ENCODE measurements at places on chromosomes 2 and 18.

- no peak for DNase-seq
These were observed 10.1 kb upstream of the SPIRE1 start for GRCh38 chr18:12668041-12668440.

- peak; percentile 47 for DNase-seq
These were observed 106.4 kb upstream of the UGP2 start for GRCh38 chr2:63735263-63735662.

GRCh38 chr2:104850361-104851290, 3.3 kb upstream of the POU3F3 start:
- no peak for DNase-seq

- no peak for DNase-seq
These were observed 30.9 kb upstream of the KCMF1 start for GRCh38 chr2:84940088-84940470.

DNA sequence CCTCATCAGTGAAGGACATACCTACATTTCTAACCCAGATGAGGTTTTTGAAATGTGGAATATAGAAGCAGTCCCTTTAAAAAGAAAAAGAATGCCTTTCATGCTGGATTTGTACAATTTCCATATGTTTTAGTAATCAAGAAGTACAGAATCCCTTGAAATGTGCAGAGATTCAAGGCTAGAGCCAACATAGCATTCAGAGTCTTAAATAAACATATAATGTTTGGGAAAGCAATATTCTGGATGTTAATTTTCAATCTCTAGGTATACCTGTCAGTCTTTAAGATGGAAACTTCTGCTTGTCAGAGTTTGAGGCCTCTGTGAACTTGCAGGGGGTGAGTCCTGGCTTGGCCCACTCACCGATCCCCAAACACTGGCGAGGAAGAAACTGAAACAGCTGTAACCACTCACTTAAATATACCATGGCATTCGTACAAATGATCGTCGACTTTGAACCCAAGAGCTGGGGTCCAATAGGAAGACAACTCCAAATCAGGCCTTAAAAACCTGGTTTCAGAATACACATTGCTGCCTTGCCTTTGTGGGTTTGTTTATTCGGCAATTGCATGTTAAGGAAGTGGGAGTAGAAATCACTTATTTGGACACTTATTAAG, 132.8 kb upstream of the NCK2 start:
- no peak for DNase-seq

GRCh38 chr2:38734299-38735058, 16.7 kb downstream of the SRSF7 start:
- no peak for DNase-seq

GRCh38 chr18:30639361-30639760, 403.2 kb downstream of the DSC3 start:
- DNase-seq: no peak

DNA sequence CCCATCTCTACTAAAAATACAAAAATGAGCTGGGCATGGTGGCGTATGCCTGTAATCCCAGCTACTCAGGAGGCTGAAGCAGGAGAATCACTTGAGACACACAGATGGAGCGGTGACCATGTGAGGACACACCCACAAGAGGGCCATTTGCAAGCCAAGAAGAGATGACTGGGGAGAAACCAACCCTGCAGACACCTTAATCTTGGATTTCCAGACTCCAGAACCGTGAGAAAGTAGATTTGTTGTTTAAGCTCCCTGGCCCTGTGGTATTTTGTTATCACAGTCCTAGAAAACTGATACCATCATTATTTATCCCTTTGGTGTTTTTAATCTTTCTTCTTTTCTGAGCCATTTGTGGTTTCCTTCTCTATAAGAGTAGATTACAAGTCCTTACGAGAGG, 88.6 kb upstream of the ID2 start:
- no peak for DNase-seq

GRCh38 chr2:166627893-166628292, 133.8 kb upstream of the SCN7A start:
- DNase-seq: no peak

GRCh38 chr18:53937037-53937436, 287.4 kb downstream of the MBD2 start:
- DNase-seq: no peak

DNA sequence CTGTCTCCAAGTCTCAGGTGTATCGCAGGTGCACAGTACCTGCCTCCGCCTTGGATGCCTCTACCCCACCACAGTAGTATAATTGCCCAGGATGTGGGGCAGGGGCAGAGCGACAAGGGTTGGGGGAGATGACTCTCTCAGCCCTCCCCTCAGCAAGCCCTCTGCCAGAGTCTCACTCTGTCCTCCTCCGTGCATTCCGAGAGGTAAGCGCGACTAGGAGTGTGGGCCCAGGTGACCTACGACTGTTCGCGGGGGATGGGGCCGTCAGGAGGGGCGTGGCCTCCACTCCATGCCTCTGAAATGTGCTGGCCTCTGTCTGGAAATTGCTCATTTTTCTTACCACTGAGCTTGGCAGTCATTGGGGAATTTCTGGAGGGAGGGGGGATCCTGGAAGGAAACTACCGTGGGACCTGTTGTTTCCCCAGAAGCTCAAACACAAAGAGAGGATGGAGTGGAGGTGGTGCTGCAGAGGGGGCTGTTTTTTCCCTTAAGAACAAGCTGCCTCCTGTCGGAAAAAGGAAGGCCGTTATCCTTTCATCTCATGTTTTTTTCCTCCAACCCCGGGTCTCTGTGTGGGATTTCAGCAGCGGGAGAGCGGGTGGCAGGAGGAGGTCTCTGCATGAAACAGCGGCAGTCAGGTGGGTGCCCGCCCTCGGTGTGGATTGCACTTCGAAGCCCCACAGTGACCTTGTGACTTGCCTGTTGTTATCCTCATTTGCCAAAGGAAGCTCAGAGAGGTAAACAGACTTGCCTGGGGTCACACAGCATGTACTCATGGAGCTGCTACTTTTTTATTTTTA, 13.0 kb upstream of the RALB start:
- peak; percentile 82 for DNase-seq

DNA sequence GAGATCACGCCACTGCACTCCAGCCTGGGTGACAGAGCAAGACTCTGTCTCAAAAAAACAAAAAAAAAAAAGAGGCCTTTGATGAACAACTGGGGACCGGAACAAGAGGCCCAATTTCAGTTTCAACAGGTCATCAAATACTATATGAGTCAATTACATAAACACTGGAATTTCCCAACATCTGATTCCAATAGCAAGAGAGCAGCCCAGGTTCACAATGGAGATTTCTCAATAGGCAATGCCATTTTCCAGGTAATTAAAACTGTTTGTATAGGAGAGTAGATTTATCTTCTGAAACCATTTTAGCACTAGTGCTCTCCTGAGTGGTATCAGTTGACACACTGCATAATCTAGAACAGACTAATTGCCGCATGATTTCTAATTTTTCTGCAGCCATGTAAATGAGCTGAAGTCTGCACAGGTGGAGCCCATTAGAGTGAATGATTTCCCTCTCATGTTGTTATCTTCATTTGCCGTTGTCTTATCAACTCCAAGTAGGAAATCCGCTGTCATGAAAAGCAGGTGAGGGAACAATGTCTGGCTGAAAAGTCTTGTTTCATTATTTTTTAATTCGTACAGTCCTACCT, 264.1 kb upstream of the MEIS1 start:
- DNase-seq: peak; percentile 59

GRCh38 chr2:52135235-52135634, 1103.3 kb upstream of the NRXN1 start:
- peak; percentile 26 for DNase-seq

Measured in bronchial epithelial cell (primary cell).